ENCODE measurements at places on chromosomes 6 and 20.

DNA sequence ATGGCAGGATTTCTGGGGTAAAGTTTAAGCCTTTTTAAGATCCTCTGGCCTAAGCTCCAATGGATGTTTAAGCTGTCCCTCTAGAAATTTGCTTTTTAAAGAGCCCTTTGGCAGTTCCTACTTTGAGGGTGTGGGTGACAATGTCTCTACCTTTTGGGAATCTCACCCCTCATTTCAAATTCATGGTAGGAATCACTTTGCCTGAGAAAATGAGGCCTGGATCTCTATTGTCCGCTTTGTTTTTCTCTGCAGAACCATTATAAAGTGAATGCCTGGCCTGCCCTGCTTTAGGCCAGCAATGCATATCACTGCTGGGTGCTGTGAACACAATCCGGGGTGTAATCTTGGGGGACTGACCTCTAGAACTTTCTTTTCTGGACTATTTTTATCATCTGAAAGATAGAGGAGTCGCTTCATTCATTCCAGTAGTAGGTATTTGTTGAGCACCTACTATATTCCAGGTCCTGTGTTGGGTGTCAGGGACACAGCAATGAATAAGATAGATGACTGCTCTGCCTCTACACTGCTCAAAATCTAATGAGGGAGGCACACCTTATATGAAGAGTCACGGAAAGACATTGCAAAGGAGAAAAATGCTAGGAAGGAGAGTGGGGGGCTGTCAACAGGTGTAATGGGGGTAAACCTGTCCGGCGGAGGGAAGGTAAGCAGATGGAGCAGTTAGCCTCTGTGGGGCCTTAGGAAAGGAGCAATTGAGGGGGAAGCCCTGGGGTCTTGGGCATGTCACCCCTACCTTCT lies 8.6 kb upstream of the COMMD7 start:
- H3K4me3 ChIP-seq: no peak overlapping the region
- no peak for DNase-seq
- no peaks in the 10 kb centered on the region for H3K27me3 ChIP-seq
- no peak overlapping the region for H3K27ac ChIP-seq
- H3K4me1 ChIP-seq: peaks cover 29% of the 10 kb centered on the region
- H3K36me3 ChIP-seq: no peaks in the 10 kb centered on the region

DNA sequence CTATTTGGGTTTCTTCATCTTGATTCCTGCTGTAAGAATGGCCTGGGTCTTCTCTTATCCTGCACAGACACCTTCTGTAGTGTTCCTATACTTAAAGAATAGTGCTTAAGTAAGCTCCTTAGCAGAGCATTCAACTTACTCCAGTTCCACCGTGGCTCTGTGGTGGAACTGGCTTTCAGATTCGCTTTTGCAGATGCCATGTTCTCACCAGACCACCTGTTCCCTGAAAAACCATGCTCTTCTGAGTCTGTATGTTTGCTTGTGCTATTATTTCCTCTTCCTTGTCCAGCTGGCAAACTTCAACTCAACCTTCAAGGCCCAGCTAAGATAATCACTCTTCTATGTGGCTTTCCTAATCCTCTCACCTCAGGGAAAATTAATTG lies 4.9 kb downstream of the ELMO2 start:
- H3K36me3 ChIP-seq: peaks cover 7% of the 10 kb centered on the region
- H3K27ac ChIP-seq: peak overlapping the region; percentile 29
- no peaks in the 10 kb centered on the region for H3K27me3 ChIP-seq
- H3K4me1 ChIP-seq: peaks cover 43% of the 10 kb centered on the region
- DNase-seq: no peak

- no peak for DNase-seq
- no peaks in the 10 kb centered on the region for H3K27me3 ChIP-seq
- no peak overlapping the region for H3K27ac ChIP-seq
- peaks cover 17% of the 10 kb centered on the region for H3K36me3 ChIP-seq
- no peak overlapping the region for H3K4me3 ChIP-seq
- H3K4me1 ChIP-seq: peaks cover 27% of the 10 kb centered on the region
Measured at GRCh38 chr20:45053430-45054351, 47.2 kb downstream of the KCNS1 start.

DNA sequence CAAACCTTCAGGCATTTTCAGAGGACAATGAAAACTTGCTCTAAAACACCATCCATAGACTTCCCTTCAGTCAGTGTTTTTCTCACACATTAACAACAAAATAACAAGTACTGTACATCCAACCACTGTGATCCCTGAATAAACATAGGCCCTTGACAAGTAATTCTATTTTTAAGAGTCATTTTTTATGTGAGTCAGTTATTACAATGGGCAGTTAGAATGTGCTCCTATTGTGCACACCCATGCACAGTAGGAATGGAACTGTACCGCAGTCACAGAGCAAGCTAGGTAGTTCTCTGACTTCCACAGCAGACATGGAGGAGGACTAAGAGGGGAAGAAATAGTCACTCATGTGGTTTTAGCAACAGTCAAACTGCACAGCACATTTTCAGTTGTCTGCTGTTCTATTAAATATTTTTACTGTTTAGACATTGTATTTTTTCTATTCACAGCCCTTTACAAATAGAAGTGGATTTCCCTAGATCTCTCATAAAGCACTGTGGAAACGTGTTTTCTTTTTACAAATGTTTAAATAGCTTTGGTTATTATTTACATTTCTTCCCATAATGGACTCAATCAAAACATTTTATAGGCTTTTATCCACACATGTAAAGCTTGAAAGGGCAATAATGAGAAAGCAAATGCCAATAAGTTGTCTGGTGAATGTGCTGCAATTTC lies 100.4 kb downstream of the JAG1 start:
- peak overlapping the region; percentile 19 for H3K27ac ChIP-seq
- no peak overlapping the region for H3K4me3 ChIP-seq
- H3K27me3 ChIP-seq: no peaks in the 10 kb centered on the region
- H3K4me1 ChIP-seq: peaks cover 20% of the 10 kb centered on the region
- DNase-seq: no peak

- no peak for DNase-seq
- peak overlapping the region; percentile 53 for H3K27ac ChIP-seq
- peaks cover 26% of the 10 kb centered on the region for H3K4me1 ChIP-seq
- H3K36me3 ChIP-seq: no peaks in the 10 kb centered on the region
Measured at GRCh38 chr20:34983995-34984735, 28.5 kb downstream of the MYH7B start.

DNA sequence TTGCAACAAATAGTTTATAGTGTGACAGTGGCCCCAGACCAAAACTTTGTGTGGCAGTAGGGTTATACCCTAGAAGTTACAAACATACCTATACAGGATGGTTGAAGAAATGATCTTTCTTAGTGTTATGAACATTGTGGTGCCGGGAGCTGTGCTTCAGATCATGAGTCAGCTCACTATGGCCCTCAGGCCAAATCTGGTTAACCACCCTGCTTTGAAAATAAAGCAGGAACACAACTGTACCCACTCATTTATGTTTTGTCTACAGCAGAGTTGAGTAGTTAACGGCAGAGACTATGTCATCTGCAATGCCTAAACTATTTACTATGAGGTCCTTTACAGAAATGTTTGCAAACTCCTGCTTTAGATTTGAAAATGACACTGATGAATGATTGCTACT lies 24.3 kb downstream of the AKAP7 start:
- H3K36me3 ChIP-seq: peaks cover 3% of the 10 kb centered on the region
- no peak for DNase-seq
- H3K4me3 ChIP-seq: no peak overlapping the region

DNA sequence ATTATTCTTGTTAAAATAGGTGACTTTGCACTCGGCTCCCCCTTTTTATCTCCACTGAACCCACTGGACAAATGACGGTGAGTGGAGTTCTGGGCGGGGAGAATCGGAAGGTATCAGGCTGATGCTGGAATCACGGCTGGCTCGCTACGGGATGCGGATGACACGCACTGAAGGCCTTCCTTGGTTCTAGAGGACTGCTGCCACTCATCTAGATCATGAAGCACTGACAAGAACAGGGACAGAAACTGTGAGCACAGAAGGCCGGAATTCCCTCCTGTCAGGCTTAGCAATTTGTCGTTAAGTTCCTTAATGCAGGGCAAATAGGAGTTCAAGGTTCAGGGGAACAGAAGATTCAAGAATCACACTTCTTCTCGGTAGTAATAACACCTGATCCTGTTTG lies 89.9 kb upstream of the MPC1 start:
- H3K27ac ChIP-seq: no peak overlapping the region
- DNase-seq: no peak
- no peak overlapping the region for H3K4me3 ChIP-seq
- H3K4me1 ChIP-seq: peaks cover 7% of the 10 kb centered on the region
- H3K27me3 ChIP-seq: no peaks in the 10 kb centered on the region

GRCh38 chr20:19903168-19903811 lies 113.9 kb upstream of the NAA20 start:
- no peak overlapping the region for H3K27ac ChIP-seq
- H3K27me3 ChIP-seq: no peaks in the 10 kb centered on the region
- H3K4me3 ChIP-seq: no peak overlapping the region
- H3K4me1 ChIP-seq: peaks cover 7% of the 10 kb centered on the region

DNA sequence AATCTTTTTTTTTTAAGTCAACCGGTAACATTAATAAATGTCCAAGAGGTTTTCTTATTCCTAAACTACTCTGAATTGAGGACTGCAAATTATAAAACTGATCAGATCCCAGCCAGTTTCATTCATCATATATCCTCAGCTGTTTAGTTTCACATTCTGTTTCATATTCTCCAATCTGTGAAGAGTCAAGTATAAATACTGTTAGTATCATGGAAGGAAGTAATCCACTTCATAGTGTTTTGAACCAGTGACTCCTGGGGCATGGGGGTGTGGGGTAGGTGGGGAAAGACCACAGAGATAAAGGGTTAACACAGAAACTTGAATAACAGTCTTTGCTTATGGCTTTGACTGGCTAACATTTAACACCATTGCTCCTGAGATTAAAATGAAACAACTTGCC lies 69.9 kb downstream of the FYN start:
- DNase-seq: no peak
- peaks cover 46% of the 10 kb centered on the region for H3K4me1 ChIP-seq
- H3K27me3 ChIP-seq: no peaks in the 10 kb centered on the region
- H3K36me3 ChIP-seq: peaks cover 23% of the 10 kb centered on the region
- no peak overlapping the region for H3K27ac ChIP-seq

DNA sequence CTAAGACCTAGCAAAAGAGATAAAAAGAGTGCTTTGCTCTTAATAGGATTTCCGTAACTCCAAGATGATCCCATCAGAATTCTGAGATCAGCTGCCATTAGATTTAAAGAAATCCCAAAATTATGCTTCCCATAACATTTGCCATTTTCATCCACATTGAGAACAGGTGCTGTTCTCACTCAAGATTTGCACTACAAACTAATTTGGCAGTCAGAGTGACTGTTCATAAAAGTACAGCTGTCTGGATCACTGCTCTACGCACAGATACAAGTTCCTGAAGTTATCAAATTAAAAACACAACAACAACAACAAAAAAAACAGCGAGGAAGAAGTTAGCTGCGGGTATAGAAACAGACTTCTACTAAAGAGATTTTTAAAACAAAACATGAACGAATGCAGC lies 58.1 kb downstream of the ASCC3 start:
- H3K4me3 ChIP-seq: no peak overlapping the region
- H3K27ac ChIP-seq: no peak overlapping the region
- H3K36me3 ChIP-seq: peaks cover 14% of the 10 kb centered on the region
- H3K4me1 ChIP-seq: no peaks in the 10 kb centered on the region

DNA sequence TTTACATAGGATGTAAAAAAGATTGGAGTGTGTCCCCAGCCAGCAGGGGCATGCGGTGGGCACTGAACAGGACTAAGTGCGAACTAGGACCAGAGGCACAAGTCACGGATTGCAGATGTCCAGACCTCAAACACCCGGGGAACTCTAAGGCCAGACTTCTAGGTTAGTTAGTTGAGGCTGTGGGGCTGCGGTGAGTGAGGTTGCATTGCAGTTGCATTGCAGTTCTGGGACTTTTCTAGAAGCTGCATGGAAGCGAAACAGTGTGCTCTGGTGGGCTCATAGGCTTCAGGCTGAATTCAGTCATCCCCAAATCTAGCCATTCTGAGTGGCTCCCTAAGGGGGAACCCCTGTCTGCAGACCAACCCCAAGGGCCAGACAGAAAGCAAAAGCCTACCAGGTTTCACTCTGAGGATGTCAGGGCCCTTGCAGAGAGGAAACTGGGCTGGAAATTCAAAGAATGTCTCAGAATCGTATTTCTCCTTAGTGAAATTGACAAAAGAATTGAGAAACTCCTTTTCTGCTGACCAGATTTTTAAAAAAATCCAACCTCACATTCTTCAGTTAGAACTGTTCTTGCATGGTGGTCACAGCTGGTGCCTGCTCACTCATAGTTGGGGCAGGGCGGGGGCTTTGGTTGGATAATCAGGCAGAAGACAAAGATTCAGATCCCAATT lies 182.8 kb downstream of the ZDHHC14 start:
- H3K4me3 ChIP-seq: no peak overlapping the region
- DNase-seq: no peak
- no peaks in the 10 kb centered on the region for H3K4me1 ChIP-seq
- H3K27me3 ChIP-seq: no peaks in the 10 kb centered on the region
- H3K36me3 ChIP-seq: no peaks in the 10 kb centered on the region

DNA sequence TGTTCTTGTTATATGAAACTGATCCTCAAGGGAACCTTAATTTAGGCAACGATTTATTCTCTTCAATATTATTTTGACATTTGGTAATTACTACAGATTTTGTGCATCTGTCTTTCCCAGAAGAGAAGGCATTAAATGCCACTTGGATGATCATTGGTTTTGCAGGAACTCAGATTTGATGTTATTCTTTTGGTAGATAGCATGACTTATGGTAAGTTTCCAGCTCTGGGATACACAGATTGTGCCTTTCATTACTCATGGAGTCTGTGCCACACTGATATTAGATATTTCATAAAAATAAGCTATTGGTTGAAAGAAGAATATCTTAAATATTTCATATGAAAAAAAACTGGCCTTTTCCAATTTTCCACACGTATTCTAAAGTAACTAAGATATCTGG lies 120.1 kb downstream of the AIG1 start:
- no peaks in the 10 kb centered on the region for H3K27me3 ChIP-seq
- H3K27ac ChIP-seq: no peak overlapping the region
- no peaks in the 10 kb centered on the region for H3K4me1 ChIP-seq
- peaks cover 32% of the 10 kb centered on the region for H3K36me3 ChIP-seq
- no peak for DNase-seq

- no peaks in the 10 kb centered on the region for H3K36me3 ChIP-seq
- H3K27me3 ChIP-seq: no peaks in the 10 kb centered on the region
- no peak for DNase-seq
- no peak overlapping the region for H3K4me3 ChIP-seq
- no peaks in the 10 kb centered on the region for H3K4me1 ChIP-seq
Measured at GRCh38 chr6:128841518-128841917, 41.4 kb upstream of the LAMA2 start.

GRCh38 chr6:125791820-125792165 lies 1.0 kb downstream of the NCOA7 start:
- H3K36me3 ChIP-seq: no peaks in the 10 kb centered on the region
- no peaks in the 10 kb centered on the region for H3K27me3 ChIP-seq
- peak overlapping the region; percentile 89 for H3K27ac ChIP-seq
- H3K4me1 ChIP-seq: peaks cover 21% of the 10 kb centered on the region
- DNase-seq: no peak
- peak overlapping the region; percentile 93 for H3K4me3 ChIP-seq

Measured in type B pancreatic cell (in vitro differentiated cells).